ENCODE measurements at places on chromosomes 11 and 22.

GRCh38 chr11:46380340-46381047 lies 975 bp upstream of the MDK start:
- DNase-seq: peak; percentile 46

GRCh38 chr11:17496406-17496805 lies 19.8 kb upstream of the ABCC8 start:
- DNase-seq: peak; percentile 25

DNA sequence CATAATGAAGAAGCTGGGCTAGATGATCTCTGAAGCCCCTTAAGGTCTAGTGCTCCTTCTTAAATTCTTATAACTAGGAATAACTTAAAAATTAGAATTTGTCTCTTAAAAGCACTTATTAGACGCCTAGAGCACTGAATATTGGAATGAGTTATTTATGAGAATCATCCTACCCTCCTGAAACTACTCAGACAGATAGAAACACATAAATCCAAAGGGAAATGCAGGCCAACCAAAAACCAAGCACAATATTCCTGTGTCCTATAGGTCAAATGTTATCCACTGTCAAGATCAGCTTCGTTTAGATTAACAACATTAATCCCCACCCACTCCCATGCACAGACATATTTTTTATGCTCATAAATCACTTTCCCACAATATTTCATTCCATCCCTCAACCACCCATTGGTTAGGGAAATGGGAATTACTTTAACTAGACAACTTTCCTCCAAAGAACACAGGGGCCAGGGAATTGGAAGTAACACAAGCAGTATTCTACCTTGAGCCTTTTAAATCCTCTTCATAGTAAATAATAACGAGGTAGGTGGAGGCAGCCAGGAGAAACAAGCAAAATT lies 87.1 kb downstream of the CD44 start:
- no peak for DNase-seq

- no peak for DNase-seq
Observed at GRCh38 chr22:24859587-24859986, 53.6 kb downstream of the SGSM1 start.
